ENCODE measurements at places on chromosomes 13 and 19.

DNA sequence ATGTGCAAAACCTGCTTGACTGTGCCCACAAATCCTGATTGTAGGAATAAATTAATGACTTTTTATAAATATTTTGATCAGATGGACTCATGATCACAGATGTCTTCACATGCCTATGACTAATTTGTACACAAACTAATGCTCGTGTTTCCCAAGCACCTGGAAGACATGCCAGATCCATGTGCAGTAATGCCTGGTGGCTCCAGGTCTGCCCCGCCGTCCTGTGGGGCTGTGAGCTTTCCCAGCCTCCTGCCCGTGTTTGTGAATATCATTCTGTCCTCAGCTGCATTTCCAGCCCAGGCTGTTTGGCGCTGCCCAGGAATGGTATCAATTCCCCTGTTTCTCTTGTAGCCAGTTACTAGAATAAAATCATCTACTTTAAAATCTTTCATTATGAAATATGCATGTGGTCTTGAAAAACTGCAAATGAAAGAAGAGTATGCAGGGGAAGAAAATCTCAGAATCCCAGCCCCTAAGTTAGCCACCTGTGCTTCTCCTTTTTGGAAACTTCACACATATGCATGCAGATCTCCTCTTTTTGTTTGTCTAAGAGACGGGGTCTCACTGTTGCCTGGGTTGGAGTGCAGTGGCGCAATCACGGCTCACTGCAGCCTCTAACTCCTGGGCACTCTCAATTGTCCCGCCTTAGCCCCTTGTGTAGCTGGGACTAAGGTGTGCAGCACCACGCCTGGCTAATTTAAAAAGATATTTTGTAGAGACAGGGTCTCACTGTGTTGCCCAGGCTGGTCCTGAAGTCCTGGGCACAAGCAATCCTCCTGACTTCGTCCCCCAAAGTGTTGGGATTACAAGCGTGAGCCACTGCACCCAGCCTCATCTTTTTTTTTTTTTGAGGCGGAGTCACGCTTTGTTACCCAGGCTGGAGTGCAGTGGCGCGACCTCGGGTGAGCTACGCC, 6.2 kb downstream of the RPL28 start:
- DNase-seq, result no peak

DNA sequence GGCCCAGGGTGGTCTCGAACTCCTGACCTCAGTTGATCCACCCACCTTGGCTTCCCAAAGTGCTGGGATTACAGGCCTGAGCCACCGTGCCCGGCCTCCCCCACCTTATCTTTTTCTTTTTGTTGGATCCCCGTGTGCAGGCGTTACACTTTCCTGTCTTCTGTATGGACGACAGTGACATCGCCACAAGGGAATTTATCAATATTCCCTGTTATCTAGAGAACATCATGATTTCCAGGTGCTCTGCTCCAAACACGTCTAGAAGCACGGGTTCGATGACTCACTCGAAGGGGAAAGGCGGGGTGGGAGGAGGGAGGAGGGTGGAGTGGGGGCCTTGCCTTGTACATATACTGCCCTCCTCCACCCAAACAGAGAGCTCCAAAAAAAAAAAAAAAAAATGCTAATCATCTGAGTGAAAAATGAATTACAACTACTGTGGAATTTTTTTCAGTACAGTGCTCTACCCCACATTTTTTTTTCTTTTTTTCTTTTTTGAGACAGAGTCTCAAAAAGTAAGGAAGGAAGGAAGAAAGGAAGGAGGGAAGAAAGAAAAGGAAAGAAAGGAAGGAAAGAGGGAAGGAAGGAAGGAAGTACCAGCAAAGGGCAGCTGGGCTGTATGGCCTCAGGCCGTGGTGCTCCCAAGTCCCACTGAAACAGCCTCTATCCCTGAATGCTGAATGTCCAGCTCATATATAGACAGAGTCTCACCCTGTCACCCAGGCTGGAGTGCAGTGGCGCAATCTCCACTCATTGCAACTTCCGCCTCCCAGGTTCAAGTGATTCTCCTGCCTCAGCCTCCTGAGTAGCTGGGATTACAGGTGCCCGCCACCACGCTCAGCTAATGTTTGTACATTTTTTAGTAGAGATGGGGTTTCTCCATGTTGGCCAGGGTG, 36.8 kb downstream of the INSR start:
- no peak for DNase-seq

DNA sequence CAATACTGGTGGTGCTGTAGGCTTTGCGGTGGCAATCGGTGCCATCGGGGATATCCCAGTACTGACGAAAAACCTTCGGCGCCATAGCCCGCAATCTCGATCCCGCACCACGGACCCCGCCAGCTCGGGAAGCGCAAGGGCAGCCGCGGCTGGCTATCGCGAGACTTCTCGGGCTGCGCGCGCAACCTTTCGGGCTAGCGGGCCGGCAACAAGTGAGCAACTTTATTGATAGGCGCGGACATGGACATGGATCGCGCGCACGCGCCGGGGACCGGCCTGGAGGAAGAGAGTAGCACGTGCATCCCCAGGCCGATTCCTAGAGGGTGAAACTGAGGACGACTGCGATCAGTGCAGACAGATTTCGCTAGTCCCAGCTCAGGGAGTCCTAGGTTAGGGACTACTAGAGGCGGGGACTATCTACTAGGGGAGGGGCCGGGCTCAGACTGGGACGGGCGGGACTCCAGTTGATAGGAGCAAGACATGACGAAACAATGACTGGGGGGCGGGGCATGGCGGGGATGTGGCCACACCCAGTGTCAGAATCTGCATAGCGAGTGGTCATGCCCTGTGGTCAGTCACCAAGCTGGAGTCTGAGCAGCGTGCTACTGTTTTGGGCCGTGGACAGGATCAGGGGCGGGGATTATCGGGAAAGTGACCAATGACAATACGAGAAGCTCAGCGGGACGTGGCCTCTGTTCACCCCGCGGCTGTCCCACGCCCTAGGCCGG, at the start of gene NDUFA11:
Gene NDUFA11, minus strand, starts transcription at position 167 of the 728 bp plus-strand sequence. Its CDS starts 82 bp downstream, at position 85.
- peak; percentile 97 for DNase-seq

DNA sequence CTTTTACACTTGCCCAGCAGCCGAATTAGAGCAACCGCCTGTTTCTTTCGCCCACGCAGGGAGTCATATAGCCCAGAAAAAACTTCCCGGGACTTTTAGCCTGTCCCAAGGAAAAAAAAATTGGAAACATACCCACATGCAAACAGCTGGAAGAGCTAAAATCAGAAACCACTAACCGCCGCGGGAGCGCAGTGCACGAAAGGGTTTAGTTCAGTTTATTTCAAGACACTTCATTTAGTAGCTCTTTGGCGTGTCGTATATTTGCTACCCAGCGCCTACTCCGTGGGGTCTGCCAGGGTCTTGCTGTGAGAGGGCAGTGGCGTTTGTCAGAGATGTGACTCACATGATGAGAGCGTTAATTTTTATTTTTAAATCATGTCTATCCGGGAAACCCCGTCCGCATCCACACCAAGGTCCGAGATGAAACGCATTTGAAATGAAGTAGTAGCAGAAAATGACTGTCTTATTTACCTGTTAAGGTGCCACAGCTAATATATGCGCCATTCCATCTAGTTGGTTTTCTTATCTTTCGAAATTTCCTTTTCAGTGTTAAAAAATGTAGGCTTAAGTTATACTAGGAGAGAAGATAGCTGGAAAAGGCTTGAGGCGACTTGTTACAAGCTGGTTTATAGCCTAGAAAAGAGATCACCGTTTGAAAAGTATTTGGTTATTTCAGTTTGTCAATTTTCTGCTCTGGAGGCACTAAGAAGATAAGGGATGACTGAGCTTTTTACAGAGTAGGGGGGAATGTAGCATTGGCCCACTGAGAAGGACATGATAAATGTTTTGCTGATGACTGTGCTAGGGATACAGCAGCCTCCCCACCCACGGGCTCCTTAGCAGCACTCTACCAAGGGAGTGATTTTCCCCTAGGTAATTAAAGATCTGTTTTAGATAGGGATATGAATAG, 1.7 kb downstream of the KLF5 start:
- DNase-seq, result no peak

GRCh38 chr19:1225440-1226226, 12.2 kb downstream of the CBARP start:
- DNase-seq, result no peak

DNA sequence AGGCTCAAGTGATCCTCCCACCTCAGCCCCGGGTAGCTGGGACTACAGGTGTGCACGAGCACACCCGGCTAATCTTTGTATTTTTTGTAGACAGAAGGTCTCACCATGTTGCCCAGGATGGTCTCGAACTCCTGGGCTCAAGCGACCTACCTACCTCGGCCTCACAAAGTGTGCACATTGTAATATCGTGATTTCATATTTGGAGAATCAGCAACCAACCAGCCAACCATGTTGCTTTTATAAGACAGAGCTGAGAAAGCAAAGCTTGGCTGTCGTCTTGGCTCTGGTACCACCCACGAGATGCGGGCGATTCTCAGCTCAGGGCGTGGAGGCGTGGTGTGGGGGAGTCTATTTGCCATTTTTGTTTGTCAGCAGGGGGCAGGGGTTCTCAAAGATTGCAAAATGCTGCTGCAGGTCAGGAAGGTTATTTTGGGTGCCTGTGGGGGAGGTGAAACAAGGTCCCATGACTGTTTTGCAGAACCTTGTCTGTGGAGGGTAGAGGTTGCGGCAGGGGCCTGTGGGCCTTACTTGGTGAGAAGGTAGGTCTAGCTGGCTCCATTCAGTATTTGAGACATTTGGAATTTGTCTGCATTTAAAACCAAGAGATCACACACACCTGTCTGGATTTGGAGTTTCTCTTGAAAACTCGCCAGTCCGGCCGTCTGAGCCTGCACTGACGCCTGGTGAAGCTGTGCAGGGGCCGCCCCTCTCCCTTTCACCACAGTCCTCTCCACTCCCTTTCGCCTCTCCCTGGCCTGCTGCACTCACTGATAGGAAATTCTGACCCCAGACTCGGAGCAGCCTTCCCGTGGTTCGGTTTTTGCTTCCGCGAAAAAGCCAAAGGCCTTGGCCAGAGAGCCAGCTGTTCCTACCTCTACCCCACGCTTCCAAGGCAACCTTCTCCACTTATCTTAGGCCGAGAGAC, 15.4 kb downstream of the TNFAIP8L1 start:
- DNase-seq, result no peak
